ENCODE measurements at places on chromosomes 1 and 21. TPM values are rescaled to one million over a fixed set of nuclear protein-coding genes. Genes with fewer than 3 reads are reported as not detected.

GRCh38 chr1:46302641-46303037, 777 bp downstream of the LRRC41 start:
- no peak for DNase-seq

UBXN10 gene
- polyA plus RNA-seq = 0.16 TPM

DNA sequence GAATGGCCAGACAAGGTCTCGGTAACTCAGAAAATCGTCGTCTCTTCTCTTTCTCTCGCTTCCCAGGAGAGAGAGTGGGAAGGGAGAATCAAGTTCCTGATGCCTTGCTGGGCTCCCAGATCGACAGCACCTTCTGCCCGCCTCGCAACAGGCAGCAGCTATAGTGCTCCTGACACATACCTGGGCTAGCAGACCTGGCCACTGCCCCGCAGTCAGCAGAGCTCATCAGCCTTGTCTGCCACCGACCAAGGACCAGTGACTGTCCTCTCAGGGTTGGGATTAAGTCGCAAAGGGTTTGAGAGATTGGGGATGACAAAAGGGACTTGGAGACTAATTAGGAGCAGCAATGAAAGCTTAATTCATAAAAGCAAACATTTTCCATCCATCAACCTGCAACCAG, 4.1 kb downstream of the RUNX3 start:
- DNase-seq = no peak

DNA sequence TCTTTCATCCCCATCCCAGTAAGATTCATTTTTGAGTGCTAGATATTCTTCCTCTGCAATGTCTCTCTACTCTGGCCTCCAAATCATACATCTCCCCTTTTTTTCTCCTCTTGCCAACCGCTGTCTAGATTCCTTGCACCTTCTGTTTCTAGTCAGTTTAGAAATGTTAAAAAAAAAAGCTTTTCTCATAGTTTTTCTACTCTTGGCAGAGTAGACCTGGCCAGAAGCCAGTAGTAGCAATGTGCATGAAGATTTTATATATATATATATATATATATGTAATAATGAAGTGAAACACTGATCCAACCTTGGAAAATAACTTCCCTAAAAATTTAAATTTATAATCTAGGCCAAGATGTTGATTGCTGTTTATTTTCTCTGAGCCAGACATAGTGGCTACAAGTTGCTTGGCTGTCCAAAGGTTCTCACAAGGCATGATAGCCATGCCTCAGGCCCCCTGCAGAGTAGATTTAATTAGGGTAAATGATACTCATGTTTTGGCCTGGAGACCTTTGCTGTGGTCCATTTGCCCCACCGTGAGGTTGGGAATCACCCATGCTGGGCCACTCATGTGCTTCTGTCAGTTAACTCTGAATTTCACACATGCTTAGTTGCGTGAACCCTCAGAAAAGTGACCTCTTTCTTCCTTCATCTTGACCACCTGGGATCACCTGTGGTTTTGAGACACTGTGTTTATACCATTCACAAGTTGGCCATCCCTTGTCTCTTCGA, 103.4 kb upstream of the KCNE2 start:
- no peak for DNase-seq

DNA sequence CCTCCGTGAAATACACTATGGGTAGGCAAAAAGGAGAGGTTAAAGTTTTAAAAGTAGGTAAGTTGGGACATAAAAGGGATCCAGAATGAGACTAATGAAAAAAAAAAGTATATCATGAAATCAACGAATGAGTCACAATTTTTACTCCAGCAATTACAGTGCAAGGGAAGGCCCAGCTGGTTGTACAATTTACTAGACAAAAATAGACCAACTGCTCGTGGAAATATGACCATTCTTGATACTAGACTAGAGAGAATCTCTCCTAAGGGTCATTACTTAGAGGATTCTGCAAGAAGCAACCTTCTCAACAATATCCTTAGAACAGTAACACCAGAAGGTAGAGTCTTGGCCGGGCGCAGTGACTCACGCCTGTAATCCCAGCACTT, 55.1 kb upstream of the EFHD2 start:
- DNase-seq = no peak

SELENOF gene
- 763 TPM for polyA plus RNA-seq

NCF2 gene
- 6.2 TPM for polyA plus RNA-seq

DNA sequence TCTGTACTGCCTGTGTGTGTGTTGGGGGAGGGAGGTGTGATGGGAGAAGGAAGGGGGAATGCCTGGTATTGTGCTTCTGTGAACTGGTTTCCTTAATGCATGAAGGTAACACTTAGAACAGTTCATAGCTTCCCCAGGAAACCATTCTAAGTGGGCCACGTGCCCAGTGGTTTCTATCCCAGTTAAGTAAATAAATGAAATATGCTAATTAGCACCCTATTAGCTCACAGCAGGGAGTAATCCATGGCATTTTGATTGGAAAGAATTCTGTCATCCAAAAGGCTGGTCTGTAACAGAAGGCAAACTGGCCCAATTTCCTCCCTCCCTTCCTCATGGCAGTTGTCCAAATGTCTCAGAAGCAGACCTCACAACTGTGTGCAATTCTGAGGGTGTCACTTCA, 199.3 kb downstream of the TTLL7 start:
- DNase-seq = no peak

All from naive B cell (primary cell).